ENCODE measurements at places on chromosomes 3 and 15. TPM values are rescaled to one million over a fixed set of nuclear protein-coding genes. Genes with fewer than 3 reads are reported as not detected.

DNA sequence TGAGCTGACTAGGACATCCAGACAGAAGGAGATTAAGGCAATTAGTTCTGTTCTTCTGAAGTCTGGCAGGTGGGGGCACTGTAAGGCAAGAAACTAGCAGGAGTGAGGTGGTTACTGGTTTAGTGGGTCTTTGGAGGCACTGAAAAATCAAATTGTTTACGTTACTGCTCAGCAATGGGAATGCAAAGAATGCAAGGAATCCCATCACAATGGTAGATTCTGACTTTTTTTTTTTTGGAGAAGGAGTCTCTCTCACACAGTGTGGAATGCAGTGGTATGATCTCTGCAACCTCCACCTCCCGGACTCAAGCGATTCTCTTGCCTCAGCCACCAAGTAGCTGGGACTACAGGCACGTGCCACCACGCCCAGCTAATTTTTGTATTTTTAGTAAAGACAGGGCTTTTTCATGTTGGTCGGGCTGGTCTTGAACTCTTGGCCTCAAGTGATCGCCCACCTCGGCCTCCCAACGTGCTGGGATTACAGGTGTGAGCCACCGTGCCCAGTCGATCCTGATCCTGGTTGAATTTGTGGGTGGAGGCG lies 16.4 kb downstream of the FAM107A start:
- peak; percentile 88 for DNase-seq

SAXO2 gene
- polyA plus RNA-seq = 0.58 TPM

DNA sequence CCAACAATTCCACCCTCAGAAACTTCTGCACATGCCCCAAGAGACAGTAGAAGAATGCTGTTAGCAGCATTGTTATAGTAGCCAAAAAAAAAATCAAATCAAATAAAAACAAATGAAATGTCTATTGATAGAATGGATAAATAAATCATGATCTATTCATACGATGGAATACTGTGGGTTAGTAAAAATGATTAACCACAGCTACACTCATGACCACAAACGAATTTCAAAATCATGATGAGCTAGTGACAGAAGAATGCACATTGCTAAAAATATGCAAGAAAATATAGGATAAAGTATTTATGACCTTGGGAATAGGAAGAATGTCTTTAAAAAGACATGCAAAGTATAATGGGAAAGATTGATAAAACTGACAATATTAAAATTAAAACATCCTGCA lies 57.5 kb upstream of the ACAN start:
- DNase-seq = peak; percentile 59

DNA sequence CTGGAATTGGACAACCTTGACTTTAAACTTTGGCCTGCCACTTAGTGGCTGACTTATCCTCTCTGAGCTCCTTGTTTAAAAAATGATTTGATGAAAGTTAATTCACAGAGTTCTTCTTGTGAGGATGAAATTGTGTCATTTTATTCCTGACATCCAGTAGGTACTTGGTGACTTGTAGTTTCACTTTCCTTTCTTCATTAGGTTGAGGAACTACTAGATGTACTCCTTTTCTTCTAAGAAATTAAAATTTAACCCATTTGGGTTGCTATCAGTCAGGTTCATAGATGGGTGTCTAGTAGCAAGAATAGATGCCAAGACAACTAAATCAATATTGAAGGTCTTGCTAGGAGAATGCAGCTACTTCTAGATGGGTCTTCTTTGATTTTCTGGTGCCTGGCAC lies 5.2 kb downstream of the NR1D2 start:
- no peak for DNase-seq

SYNPR gene
- polyA plus RNA-seq = not detected

- DNase-seq = no peak
These were observed 7.4 kb downstream of the PSMD2 start for GRCh38 chr3:184306341-184306972.

DNA sequence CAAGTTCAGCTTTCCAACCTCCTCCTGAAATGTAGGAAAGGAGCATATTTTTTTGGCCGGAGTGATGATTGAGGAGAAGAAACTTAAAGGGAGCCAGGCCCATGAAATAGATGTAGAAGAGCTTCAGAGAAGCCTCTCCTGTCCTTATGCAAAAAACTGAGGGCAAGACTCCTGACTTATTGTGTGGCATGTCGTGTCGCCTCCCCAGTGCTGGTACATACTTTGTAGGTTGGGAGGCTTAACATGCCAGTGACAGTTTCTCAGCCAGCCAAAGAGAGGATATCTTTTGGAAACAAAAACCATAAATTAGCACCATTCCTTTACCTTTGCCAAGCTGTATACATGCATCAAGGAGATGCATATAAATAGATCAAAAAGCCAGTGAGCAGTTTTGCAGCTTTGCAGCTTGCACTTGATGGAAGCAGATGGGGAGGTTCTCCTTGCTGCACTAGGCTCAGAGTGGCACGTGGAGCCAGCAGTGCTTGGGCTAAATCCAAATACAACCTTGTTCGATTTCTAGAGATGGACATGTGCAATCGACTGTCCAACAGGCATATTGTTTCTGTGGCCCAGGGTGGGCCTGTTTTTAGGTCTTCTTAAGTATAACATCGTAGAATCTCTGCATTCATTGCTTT lies 10.2 kb downstream of the SLCO3A1 start:
- no peak for DNase-seq

AMIGO3 gene
- polyA plus RNA-seq = not detected

All from fibroblast of lung (primary cell).